Right lobe of liver (tissue), 6 donors: ENCODE measurements at places on chromosomes 7 and 10. TPM values are rescaled to one million over a fixed set of nuclear protein-coding genes. Genes with fewer than 3 reads are reported as not detected.
A peak's percentile ranks its signal among the peaks of the same experiment; 100 is the strongest.

Gene HOXA11
- total RNA-seq = not detected

- no peaks in the 10 kb centered on the region for H3K4me1 ChIP-seq
- peak overlapping the region; percentile 77 for H3K4me3 ChIP-seq
- H3K27me3 ChIP-seq = no peaks in the 10 kb centered on the region
- no peaks in the 10 kb centered on the region for H3K36me3 ChIP-seq
- H3K27ac ChIP-seq = peak overlapping the region; percentile 94
- DNase-seq = peak; percentile 97
Observed at GRCh38 chr7:79452032-79452494, 1.4 kb downstream of the MAGI2 start.

Gene OR6V1
- total RNA-seq = not detected

DNA sequence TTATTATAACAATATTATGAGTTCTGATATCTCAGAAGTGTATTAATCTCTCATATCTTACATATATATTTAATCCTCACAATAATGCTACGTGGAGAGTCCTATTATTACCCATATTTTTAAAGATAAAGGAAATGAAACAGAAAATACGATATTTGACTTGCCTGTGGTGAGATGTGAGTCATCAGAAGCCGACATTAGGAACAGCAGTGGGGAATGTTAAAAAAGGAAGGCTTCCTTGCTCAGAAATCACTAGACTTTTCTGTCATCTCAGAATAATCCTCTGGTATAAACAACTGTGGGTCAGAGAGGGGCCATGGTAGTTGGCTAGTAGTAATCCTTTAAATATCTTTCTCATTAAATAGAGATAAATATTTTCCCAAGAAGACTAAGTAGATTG lies 402.3 kb upstream of the PCDH15 start:
- no peaks in the 10 kb centered on the region for H3K4me1 ChIP-seq
- H3K27me3 ChIP-seq = no peaks in the 10 kb centered on the region
- DNase-seq = no peak

- H3K4me1 ChIP-seq = no peaks in the 10 kb centered on the region
- no peak overlapping the region for H3K4me3 ChIP-seq
- no peak overlapping the region for H3K27ac ChIP-seq
- no peaks in the 10 kb centered on the region for H3K36me3 ChIP-seq
- no peaks in the 10 kb centered on the region for H3K27me3 ChIP-seq
- no peak for DNase-seq
Observed at GRCh38 chr7:16078076-16078952, 343.0 kb downstream of the CRPPA start.

Gene DMBT1
- 0.06 TPM for total RNA-seq

DNA sequence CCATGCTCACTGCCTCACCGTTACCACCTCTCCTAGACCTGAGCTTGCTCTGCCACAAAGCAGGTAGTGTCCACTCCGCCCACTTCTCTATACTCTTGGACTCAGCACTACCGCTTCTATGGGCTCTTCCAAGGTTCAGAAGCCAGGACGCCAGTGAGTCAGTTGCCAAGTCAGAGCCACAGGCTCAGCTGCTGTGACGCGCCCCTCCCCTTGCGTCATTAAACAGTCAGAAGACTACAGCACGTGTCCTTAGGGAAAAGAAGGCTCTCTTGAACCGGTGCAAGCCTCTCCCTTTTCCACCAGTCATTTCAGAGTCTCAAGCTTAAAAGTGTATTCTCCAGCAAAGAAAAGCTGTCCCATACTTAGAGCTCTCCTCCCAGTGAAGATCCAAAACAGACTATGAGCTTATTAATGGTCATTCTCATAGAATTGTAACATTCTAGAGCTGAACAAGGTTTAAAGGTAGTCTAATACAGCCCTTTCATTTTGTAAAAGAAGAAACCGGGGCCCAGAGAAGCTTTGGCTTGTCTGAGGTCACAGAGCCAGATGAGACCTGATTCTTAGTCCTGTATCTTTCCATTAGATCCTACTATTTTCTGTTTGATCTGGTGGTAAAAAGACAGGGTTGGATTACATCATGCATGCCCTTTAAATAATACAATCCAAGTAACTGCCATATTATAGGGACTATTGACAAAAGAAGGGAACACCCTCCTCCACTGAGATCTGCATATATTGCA lies 40.9 kb upstream of the MET start:
- DNase-seq = peak; percentile 91
- H3K4me3 ChIP-seq = no peak overlapping the region
- no peaks in the 10 kb centered on the region for H3K36me3 ChIP-seq
- H3K27ac ChIP-seq = peak overlapping the region; percentile 85
- no peaks in the 10 kb centered on the region for H3K4me1 ChIP-seq
- no peaks in the 10 kb centered on the region for H3K27me3 ChIP-seq

DNA sequence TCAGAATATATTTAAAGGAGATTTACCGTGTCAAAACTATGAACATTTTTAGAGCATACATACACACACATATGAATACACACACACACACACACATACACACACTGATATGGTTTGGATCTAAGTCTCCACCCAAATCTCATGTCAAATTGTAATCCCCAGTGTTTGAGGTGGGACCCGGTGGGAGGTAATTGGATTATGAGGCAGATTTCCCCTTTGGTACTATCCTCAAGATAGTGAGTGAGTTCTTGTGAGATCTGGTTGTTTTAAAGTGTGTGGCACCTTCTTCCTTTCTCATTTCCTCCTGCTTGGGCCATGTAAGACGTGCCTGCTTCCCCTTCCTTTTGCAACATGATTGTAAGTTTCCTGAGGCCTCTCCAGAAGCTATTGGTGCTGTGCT lies 515.0 kb upstream of the ZMIZ1 start:
- no peaks in the 10 kb centered on the region for H3K4me1 ChIP-seq
- H3K27me3 ChIP-seq = no peaks in the 10 kb centered on the region
- H3K4me3 ChIP-seq = no peak overlapping the region
- H3K36me3 ChIP-seq = no peaks in the 10 kb centered on the region
- no peak for DNase-seq

GRCh38 chr7:115230882-115231571 lies 309.1 kb downstream of the MDFIC start:
- H3K27me3 ChIP-seq = no peaks in the 10 kb centered on the region
- H3K4me3 ChIP-seq = no peak overlapping the region
- H3K4me1 ChIP-seq = no peaks in the 10 kb centered on the region

DNA sequence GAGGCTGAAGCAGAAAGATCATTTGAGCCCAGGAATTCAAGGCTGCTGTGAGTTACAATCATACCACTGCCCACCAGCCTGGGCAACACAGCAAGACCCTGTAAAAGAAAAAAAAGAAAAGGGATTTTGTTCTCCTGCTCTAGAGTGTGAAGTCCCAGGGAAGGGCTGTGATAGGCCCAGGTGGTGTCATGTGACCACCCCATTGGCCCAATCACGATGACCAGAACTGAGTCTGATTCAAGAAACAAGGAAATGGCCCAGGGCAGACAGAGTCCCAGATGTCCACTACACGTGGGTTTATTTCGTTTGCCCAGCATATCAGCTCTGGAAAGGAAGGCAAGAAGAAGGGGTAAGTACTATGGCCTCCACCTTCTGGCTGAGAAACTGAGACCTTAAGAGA lies 81.3 kb upstream of the CUX1 start:
- no peak overlapping the region for H3K4me3 ChIP-seq
- H3K36me3 ChIP-seq = no peaks in the 10 kb centered on the region
- H3K27ac ChIP-seq = no peak overlapping the region
- no peak for DNase-seq
- H3K27me3 ChIP-seq = no peaks in the 10 kb centered on the region

GRCh38 chr10:89392974-89393373 lies 551 bp downstream of the IFIT1 start:
- no peak for DNase-seq
- no peaks in the 10 kb centered on the region for H3K36me3 ChIP-seq
- H3K4me3 ChIP-seq = peak overlapping the region; percentile 59

DNA sequence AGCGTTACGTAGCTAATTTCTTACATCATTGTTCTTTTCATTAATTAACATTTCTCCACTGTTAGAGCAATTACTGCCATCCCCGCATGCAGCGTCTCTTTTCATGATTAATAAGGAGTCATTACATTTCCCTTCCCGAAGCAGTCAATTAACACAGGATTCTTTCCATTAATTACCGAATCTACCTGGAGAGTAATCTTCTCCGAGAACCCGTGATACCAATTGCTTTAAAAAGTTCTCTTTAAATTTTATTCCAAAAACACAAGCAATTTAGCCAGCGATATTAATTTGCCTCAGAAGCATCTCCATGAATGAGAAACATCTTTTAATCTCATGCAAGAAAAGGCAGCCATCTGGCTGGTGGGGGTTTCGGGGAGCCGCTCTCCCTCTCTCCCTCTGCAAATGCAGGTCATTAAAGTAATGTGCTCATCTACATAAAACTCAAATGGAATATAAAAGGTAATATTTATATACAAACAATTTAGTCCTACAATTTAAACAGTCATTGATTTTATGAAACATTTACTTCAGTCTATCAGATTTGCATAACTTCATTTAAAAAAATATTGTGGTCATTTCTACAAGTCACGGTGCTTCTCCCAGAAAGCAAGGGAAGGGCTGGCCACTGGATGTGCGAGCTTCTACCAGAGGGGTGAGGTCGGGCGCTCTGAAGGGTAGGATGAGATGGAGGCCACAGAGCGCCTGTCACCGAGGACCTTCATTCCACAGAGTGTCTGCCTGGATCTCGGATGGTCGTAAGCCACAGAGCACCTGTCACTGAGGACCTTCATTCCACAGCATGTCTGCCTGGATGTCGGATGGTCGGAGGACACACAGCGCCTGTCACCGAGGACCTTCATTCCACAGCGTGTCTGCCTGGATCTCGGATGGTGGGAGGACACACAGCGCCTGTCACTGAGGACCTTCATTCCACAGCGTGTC lies 145.0 kb downstream of the WDR37 start:
- H3K4me1 ChIP-seq = no peaks in the 10 kb centered on the region
- H3K36me3 ChIP-seq = no peaks in the 10 kb centered on the region
- no peak overlapping the region for H3K27ac ChIP-seq
- no peak for DNase-seq
- H3K27me3 ChIP-seq = no peaks in the 10 kb centered on the region

DNA sequence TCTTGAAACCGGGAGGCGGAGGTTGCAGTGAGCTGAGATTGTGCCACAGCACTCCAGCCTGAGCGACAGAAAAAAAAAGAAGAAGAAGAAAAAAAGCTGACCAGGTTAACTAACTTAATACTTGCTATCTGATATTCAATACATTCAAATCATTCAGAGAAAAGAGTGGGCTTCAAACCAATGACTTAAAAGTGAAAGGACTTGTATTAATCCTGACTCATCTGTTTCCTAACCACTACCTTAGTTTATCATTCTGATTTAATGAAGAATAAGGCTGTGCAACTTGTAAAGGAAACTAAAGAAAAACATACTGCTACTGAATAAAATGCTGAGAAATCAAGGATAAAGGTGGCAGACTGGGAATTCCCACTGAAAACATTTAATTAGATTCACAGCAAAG lies 128.4 kb downstream of the NRBF2 start:
- H3K27ac ChIP-seq = no peak overlapping the region
- no peak overlapping the region for H3K4me3 ChIP-seq
- peaks cover 14% of the 10 kb centered on the region for H3K4me1 ChIP-seq
- DNase-seq = no peak
- no peaks in the 10 kb centered on the region for H3K27me3 ChIP-seq

Gene FAM20C
- 36.3 TPM for total RNA-seq

GRCh38 chr7:3399858-3400257 lies 98.8 kb downstream of the SDK1 start:
- H3K4me1 ChIP-seq = no peaks in the 10 kb centered on the region
- no peaks in the 10 kb centered on the region for H3K36me3 ChIP-seq
- H3K27me3 ChIP-seq = no peaks in the 10 kb centered on the region

DNA sequence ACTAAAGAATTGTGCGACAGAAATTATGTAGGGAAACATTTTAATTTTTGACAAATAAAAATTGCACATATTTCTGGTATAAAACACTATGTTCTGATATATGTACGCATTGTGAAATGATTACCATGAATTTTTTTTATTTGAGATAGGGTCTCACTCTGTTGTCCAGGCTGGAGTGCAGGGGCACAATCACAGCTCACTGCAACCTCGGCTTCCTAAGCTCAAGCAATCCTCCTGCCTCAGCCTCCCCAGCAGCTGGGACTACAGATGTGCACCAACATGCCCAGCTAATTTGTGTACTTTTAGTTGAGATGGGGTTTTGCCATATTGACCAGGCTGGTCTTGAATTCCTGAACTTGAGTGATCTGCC lies 149.2 kb downstream of the FRMD4A start:
- H3K4me1 ChIP-seq = no peaks in the 10 kb centered on the region
- H3K27ac ChIP-seq = no peak overlapping the region
- H3K4me3 ChIP-seq = no peak overlapping the region
- H3K27me3 ChIP-seq = no peaks in the 10 kb centered on the region
- no peaks in the 10 kb centered on the region for H3K36me3 ChIP-seq

DNA sequence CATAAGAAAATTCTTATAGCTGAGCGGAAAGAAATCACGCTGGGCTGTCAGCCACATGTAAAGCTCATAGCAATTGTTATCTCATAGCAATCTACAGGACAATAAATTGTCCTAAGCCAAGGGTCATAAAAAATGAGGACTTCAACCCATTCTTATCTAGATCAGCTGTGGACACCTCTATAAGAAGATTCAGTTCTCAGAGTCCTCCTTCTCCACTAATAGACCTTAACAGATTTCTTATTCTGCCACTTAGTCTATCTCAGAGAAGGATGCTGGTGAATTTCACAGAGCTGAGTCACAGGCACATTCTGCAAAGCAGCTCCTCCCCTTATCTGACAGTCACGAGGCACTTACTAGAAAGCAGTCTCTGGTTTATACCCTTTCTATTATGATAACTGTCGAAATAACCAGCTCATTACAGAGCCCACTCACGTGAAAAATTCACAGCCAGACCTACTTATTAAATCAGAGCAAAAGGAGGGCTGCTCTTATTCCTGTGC lies 185.3 kb upstream of the PCLO start:
- H3K36me3 ChIP-seq = no peaks in the 10 kb centered on the region
- no peak for DNase-seq
- H3K27me3 ChIP-seq = no peaks in the 10 kb centered on the region
- H3K4me3 ChIP-seq = no peak overlapping the region
- H3K27ac ChIP-seq = no peak overlapping the region

GRCh38 chr7:910441-910861 lies 34.1 kb downstream of the GET4 start:
- DNase-seq = no peak
- H3K27me3 ChIP-seq = no peaks in the 10 kb centered on the region
- H3K27ac ChIP-seq = no peak overlapping the region

GRCh38 chr10:73865459-73866442 lies 8.6 kb downstream of the CAMK2G start:
- H3K27me3 ChIP-seq = no peaks in the 10 kb centered on the region
- H3K36me3 ChIP-seq = peaks cover 5% of the 10 kb centered on the region
- H3K4me1 ChIP-seq = no peaks in the 10 kb centered on the region
- H3K27ac ChIP-seq = peak overlapping the region; percentile 57
